Stimulated activated CD4-positive, alpha-beta T cell treated with anti-CD3 and anti-CD28 coated beads, Interleukin-4, amount 100 ng/mL, for 48 hours (primary cell): ENCODE measurements at places on chromosomes 11 and 22.

- no peak for DNase-seq
Observed at GRCh38 chr11:6812390-6813005, 13.0 kb upstream of the OR6A2 start.

DNA sequence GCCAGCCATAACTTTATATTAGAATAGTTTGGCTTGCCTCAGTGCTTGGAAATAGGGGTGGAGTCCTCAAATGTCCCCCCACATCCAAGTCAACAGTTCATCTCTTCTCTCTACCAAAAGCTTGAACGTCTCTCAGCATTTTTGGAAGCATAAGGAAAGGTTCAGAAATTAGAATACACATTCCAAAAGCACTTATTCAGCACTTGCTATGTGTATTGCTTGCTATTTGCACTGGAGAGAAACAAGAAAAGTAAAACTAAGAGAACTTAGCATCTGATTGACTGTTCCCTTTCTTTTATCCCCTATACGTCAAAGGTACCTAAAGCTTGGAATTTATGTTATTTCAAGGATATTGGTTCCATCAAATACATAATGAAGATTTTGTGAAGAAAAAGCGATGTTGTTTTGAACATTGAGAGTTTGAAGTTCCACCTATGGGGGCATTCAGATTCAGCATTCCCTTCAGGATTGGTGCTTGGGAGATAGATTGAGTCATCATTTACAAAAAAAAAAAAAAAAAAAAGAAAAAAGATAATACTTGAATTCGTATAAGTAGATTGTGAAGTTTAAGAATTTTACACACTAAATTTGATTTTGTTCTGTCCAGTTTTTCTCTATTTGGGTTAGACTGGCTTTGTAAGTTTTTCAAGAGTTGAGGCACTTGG, 1.3 kb downstream of the TBRG1 start:
- no peak for DNase-seq

DNA sequence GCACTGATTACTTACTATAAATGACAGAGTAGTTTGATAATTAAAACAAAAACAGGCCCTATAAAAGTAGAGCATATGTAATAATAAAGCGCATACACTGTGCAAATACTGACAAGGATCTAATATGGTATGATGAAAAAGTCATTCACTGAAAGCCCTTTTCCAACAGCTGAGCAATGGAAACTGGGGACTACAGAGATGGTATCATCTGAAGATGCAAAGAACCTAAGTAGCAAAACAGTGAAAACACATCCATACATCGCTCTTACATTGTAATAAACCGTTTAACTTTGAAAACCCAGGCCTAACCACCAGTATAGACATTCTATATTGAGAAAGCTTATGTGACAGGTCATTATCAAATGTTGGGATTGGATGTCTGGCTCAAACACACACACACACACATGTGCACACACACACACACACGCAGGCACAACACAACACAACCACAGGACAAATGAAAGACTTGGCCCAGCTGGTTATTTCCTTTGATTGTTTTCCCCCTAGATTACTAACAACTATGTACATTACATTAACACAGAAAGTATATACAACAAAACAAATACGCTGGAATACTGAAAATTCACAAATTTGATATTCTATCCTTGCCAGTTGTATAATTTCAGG, 119.5 kb downstream of the APOL5 start:
- no peak for DNase-seq

DNA sequence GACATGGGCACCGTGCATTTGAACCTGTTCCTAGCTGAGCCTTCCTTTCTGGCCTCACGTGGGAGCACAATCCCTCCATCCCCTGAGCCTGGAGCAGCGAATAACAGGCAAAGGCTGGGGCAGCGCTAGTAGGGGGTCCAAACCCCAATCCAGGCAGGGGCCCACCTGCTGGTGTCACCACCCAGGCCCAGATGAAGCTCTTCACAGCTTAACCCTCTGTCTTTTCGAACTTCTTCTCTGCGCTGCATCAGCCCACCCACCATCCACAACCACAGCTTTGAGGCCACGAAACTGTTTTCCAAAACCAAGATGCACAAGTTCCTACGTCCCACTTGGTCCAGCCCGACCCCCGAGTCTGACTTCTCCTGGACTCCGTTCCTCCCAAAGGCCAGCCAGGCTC, 11.5 kb downstream of the KCNC1 start:
- no peak for DNase-seq

- DNase-seq: no peak
Observed at GRCh38 chr11:68031144-68031464, 623 bp downstream of the NDUFS8 start.

GRCh38 chr11:65083134-65083833, 556 bp downstream of the CDCA5 start:
- DNase-seq: no peak

GRCh38 chr11:44032299-44033085, 15.3 kb upstream of the ACCSL start:
- DNase-seq: no peak

DNA sequence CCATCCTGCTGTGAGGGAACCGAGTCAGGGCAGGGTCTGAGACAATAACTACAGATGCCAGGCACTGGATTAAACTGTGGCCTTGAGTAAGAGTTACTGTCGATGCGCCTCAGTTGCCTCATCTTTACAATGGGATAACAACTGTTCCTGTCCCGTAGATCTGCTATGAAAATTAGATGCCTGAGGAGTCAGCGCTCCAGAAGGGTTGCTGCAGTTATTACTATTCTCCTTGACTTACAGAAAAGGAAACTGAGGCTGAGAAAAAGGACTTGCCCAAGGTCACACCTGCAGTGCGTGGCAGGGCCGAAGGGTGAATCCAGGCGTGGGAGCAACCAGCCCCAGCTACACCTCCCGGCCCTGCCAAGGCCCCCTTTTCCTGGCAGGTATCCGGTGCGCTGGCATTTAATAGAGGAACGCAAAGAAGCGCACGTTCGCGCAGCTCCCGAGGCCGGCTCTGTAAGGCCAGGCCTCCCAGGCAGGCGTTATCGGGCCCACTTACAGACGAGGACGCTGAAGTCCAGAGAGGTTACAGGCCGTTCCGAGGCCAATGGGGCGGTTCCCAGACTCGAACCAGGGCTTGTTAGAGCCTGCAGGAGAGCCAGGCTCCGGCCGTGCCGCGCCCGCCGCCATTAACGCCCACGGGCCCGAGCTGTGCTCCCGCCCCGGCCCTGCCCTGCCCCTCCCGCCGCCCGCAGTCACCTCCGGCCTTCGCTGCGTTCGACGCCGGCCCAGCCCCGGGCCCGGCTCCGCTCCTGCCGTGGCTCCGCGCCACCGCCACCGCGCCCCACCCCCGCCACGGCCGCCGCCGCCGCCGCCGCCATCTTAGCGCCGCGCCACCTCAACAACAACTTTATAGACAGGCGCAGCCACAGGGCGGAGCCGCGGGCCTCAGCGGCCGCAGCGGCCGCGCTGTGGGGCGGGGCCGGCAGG, at the start of gene C11orf68:
TSS of gene C11orf68 (minus strand) at position 852 of the 930 bp plus-strand sequence. CDS start at position 821, 31 bp downstream.
- DNase-seq: no peak

GRCh38 chr11:33643167-33643824, 57.3 kb downstream of the C11orf91 start:
- no peak for DNase-seq

DNA sequence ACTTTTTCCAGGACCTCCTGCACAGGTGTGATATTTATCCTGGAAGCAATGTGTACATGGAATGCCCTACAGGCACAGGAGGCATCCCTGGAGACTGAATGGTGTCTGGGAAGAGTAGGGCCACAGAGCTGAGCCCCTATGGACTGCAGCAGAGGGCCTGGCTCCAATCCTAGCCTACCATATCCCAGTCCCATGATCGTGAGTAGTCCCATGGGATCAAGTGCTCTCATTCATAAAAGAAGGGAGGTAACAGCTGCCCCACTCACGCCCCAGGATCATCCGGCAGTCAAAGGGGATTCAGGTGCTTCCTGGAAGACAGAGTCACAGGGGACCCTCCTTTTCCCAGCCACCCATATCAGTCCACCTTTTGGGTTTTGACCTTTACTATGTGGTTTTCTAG, 24.0 kb downstream of the ANKK1 start:
- DNase-seq: no peak

DNA sequence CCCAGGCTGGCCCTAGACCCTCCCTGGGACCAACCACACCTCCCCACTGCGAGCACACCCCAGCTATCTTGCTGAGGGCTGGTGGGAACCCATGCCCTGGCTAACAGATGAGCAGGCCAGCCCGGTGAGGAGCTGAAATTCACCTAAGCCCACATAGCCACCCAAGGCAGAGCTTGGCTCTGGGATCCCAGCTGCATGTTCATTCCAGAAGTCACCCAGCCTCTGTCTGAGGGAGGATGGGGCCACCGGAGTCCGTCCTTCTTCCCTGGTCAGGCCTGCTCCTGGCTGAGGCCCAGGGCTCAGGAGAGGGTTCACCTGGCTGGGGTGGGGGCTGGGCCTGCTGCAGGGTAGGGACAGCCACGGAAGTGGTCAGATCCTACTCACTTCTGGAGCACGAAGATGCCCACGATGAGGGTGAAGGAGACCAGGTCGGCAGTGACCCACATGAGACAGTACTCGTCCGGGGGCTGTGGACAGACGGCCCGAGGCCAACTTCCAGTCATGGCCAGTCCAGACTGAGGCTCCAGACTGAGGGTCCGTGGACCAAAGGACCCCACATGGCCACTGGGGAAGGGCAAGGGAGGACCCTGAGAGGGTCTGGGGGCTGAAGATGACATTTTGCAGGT, 6.6 kb upstream of the KLHL35 start:
- no peak for DNase-seq

GRCh38 chr11:129544691-129545090, 169.0 kb downstream of the BARX2 start:
- DNase-seq: no peak

DNA sequence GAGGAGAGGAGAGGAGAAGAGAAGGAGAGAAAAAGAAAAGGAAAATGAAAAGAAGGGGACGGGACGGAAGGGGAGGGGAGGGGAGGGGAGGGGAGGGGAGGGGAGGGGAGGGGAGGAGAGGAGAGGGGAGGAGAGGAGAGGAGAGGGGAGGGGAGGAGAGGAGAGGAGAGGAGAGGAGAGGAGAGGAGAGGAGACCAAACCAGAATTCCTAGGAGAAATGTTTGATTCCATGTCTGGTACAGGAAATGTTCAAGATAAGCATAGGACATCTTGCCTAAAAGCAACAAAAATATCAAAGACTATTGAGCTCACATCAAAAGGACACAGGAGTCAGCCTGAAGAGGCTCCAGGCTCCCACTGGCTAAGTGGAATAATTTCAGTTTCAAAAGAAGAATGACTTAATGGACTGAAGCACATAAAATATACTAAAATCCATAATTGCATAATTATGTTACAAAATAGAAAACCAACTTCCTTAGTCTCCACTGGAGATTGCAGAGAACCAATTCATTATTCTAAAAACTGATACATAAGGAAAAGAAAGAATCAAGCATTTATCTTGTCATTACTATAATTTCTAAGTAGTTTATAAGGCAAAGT, 101.1 kb upstream of the APOA1 start:
- no peak for DNase-seq

DNA sequence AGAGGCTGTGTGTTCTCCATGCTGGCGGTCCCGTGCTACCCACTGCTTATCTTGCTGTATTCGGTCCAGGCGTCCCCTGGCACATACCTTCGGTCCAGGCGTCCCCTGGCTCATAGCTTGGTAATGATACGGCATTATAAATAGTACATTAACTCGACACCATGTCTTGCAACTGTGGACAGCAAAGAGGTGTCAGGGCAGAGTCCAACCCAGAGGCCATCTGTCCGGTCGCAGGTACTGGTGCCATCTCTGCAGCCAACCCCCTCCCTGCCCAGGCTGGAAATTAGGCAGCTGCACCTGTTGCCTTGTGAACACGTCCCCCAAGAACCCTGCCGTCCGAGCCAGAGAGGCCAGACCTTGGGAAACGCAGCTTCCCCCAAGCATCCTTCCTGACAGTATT, 634.3 kb downstream of the BRD1 start:
- DNase-seq: no peak

DNA sequence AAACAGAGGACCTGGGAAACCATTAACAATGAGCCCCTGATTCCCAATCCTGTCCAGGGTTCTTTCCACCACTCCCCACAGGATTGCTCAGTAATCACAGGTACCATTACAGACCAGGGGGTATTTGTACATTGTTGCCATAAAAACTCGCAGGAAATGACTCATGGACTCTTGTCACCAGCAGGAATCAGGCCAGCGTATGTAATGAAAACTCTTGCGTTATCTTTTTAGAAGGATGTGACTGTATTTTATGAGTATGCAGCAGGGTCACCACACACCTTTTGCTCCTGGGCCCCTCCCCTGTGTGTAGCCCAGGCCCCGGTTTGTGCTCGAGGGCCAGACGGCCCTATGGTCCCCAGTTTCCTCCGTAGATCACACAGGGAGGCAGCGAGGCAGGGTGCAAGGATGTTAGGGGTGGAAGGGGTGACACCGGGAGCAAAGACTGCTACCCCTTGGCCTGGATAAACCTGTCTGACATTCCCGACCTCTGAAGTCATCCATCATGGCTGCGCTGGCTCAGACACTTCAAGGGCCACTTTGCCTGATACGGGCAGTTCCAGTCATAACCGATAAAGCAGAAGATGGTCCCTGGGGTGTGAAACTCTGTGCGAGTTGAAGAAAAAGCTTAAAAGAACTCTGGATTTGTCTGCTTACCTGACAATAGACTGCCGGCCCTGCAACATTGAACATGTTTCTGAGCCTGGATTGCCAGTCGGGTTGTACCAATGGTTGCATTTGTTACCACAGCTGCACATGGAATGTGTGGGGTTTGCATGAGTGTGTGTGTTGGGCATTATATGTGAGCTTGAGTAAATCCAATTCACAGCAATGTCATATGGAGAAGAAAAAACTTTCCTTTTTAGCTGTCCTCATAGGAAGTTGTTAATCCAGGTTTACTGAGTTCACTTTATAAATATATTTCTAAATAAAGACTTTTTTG, 56.9 kb downstream of the MICAL2 start:
- no peak for DNase-seq

GRCh38 chr11:73140213-73141030, 1.7 kb downstream of the FCHSD2 start:
- no peak for DNase-seq

DNA sequence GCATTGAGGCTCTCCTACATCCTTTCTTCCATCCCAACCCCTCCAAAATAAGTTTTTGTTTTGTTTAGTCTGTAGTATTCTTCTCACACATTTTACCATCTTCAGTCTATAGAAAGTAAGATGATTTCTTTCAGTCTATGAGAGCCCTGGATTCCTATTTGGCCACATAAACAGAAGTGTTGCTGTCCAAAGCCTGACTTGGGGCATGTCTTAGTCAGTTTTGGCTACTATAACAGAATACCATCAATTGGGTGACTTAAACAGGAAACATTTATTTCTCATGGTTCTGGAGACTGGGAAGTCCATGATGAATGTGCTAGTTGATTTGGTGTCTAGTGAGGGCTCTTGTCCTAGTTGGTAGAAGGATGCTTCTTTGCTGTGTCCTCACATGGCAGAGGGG, 146.8 kb upstream of the DDI1 start:
- no peak for DNase-seq

- no peak for DNase-seq
Observed at GRCh38 chr11:106957030-106957482, 61.2 kb downstream of the GUCY1A2 start.

- no peak for DNase-seq
Observed at GRCh38 chr11:117387992-117388755, 60.5 kb downstream of the CEP164 start.

- no peak for DNase-seq
Observed at GRCh38 chr11:78034623-78035022, 11.5 kb upstream of the KCTD14 start.

GRCh38 chr22:44667829-44668189, 34.2 kb upstream of the PRR5 start:
- DNase-seq: no peak

- peak; percentile 19 for DNase-seq
Observed at GRCh38 chr11:133955081-133955891, 1.5 kb downstream of the IGSF9B start.
